ENCODE measurements at places on chromosomes 4 and X.
A peak's percentile ranks its signal among the peaks of the same experiment; 100 is the strongest.

DNA sequence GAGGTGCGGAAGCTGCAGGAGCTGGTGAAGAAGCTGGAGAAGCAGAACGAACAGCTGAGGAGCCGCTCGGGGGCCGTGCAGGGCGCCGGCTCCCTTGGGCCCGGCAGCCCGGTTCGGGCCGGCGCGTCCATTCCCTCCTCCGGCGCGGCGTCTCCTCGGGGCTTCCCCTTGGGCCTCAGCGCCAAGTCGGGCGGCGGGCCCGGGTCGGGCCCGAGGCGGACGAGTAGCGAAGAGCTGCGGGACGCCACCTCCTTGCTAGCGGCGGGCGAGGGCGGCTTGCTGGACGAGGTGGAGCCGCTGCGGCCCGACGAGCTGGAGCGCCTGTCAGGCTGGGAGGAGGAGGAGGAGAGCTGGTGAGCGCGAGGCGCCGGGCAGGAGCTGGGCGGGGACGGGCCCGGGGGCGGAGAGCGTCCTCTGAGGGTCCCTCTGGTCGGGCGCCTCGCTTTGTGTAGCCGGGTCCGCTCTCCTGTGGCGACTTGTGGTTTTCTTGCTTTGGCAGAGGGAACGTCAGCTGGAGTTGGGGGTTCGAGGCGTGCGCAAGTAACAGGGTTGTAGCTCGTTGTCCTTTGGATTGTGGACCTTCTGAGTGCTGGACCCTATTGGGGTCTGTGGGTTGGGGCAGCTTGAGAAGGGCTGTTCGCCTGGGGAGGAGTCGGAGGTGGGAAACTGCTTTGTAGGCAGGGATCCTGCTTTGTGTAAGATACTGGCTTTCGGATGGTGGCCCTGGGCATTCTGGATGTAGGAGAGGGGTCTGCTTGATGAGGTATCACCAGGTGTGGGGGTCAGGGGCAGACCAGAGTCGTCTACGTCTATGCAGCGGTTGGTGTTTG, 662 bp downstream of the SLAIN2 start:
- DNase-seq: peak; percentile 46

DNA sequence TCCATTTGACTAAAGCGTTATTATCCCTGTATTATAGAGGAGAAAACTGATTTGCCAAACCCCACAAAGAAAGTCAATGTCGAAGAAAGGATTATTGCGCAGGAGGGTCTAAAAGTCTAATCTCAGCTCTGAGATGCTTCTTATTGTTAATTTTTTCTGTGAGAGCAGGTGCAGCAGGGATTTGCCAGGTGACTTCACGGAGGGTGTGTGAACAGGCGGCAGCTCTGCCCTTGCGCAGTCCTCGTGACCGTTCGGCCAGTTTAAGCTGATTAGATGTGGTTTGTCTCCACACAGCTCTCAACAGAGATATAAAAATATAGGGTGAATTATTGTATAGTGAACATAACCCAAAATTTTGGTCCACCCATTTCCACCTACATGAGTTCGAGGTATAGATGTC, 28.5 kb downstream of the TENM3 start:
- no peak for DNase-seq

DNA sequence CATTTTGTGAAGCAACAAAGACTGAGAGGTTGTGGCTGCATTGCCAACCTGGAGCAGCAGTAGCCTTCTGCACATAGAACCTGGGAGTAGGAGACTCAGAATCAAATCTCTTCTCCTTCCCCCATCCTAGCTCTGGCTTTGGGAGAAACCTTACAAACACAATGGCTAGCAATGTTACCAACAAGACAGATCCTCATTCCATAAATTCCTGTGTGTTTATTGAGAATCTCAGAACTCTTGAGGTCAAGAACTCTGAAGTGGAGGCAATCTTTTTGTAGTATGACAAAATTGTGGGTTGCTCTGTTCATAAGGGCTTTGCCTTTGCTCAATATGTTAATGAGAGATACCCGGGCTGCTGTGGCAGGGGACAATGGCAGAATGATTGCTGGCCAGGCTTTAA, 406.7 kb upstream of the SPANXN1 start:
- no peak for DNase-seq

DNA sequence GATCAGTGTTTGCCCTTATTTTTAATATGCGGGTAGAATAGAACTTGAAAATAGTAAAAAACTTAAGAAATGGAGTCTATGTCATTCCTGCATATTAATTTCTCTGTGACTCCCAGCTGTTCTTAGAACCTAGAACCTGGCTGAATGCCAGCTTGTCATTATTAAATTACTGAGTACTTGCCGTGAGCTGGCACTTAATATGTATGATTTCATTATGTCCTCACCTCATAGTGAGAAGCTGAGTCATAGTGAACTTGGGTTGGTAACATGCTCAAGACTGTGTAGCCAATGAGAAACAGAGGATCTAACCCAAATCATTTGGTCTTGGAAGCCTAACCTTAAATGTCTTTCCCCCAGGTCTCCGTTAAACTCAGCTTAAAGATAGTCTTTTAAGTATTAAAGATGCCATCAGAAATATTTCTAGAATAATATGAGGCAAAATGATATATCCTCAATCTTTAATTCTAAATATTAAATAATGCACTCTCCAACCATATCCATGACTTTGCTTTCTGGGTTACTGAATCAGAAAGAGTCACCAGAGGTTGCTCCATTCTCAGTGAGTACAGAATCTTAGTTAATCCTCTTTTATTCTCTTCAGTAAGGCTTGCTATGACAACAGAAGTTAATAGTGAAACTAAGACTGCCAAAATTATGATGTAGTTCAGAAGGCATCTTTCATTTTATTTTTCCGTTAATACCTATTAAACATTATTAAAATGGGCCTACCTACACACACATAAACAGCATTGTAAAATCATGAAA, 58.6 kb upstream of the TLL1 start:
- DNase-seq: peak; percentile 18

GRCh38 chrX:152850465-152850864, 19.6 kb downstream of the NSDHL start:
- DNase-seq: no peak

DNA sequence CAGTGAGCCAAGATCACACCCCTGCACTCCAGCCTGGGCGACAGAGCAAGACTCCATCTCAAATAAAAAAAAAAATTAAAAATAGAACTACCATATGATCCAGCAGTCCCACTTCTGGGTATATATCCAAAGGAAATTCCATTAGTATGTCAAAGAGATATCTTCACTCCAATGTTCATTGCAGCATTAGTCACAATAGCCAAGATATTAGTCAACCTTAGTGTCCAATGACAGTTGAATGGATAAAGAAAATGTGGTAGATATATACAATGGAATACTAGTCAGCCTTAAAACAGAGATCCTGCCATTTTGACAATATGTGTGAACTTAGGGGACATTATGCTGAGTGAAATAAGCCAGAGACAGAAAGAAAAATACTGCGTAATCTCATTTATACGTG, 49.4 kb downstream of the C4orf46 start:
- DNase-seq: peak; percentile 33

GRCh38 chrX:96564595-96564994, 120.0 kb upstream of the DIAPH2 start:
- no peak for DNase-seq

All from EL (cell line).